ENCODE measurements at places on chromosomes 2 and 18.
A peak's percentile ranks its signal among the peaks of the same experiment; 100 is the strongest.

GRCh38 chr18:62332431-62332830 is 7.3 kb downstream of the TNFRSF11A start:
- DNase-seq, result no peak

- DNase-seq, result no peak
Observed at GRCh38 chr2:69618362-69618761, 25.2 kb downstream of the AAK1 start.

DNA sequence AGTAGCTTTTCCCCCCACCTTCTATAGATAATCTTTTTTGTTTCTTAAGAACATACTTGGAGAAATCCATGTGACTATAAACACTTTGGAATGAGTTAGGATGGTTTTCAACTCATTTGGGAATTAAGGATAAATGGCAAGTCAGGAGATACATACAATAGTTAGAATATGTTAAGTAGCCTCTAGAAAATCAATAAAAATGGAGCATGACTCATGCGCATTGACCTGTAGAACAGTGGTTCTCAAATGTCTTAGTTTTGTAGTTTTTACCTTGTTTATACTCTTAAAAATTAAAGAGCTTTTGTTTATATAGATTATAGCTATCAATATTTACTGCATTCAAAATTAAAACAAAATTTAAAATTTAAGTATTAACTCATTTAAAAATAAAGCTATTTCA is 24.7 kb downstream of the NUP35 start:
- DNase-seq, result peak; percentile 13

GRCh38 chr18:47817017-47817794 is 113.3 kb downstream of the SMAD2 start:
- no peak for DNase-seq

DNA sequence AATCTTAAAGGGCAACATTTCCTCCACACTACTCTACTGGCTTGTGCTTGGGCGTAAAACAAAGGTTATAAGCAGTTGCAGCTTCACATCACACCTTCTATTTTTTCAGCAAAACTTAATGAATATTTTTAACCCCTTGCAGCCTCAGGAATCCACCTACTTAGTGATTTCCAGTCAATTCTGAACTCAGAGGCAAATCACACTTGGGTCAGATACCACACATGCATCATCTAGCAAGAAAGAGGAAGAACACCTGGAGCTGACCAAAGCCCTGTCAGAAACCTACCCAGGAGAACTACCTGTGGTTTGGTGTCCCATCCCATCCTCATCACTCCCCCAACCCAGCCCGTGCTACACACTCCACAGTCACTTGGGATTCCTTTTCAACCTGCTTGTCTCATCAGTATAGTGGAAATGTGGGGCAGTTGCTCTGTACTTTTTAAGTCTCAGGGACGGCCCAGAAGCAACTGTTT is 25.5 kb downstream of the PIAS2 start:
- DNase-seq, result no peak

GRCh38 chr2:216765761-216766262 is 70.5 kb upstream of the IGFBP5 start:
- no peak for DNase-seq

GRCh38 chr18:64116571-64117175 is 32.2 kb downstream of the LINC00305 start:
- DNase-seq, result no peak

DNA sequence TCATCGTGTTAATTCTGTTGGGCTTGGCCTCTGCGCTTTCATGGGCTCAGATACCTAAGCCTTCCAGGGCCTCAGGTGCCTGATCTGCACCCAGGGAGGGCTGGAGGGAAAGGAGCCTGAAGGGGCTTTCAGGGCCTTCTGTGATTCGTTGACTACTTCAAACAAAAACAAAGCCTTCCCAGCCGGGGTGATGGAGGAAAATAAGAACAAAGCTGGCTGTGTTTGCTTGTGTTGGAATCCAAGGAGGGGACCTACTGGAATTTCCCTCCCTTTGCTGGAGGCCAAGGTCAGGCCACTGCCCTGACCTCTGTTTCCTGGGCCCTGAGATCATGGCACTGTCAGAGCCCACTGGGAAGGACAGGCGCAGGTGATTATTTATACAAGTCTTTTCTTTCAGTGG is 135.3 kb downstream of the KLHL29 start:
- no peak for DNase-seq

GRCh38 chr2:27264753-27265535 is 2.1 kb upstream of the SLC30A3 start:
- DNase-seq, result peak; percentile 16

DNA sequence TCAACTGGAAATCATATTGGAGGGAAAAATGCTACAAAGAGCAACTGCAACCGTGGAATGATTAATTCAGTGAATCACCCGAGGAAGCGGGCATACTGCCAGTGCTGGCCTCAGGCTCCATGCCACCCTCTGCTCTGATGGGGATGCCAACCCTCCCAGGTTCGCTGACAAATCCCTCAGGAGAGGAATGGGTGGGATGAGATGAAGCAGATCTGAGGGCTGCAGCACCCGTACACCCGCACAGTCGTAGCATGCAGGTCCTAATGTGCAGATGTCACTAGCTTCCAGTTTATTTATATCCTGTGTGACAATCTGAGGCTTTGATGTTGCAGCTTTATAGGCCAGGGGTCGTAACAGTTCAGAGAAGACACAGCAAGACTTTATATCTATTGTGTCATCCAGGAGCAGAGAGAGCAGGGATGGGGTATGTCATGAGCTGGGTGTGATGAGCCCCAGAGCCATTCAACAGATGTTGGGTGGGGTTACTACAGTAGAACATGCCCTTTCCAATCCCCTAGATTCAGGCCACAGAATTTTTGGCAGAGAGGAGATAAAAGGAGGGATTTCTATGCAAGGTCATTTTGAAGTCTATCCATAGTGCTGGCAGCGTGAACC is 44.6 kb downstream of the DPP4 start:
- DNase-seq, result peak; percentile 34

DNA sequence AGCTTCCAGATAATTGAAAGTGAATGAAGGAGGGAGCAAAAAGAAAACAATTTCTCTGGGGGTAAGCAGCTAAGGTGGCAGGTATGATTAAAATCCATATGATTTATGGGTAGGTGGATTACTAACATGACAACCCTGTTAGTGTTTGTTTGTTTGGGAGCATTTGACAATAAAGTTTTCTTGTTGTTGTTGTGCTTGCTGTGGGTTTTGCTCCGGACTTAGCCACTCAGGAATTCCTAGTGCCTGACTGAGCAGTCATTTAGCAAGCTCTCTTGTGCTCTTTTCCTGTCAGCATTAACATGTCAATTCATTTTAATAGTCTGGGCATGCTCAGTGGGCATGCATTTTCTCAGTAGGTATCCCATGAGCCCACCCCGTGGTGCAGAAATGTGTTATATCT is 674.8 kb upstream of the ZEB2 start:
- no peak for DNase-seq

Data from astrocyte of the spinal cord (primary cell).